Glutamatergic neuron (in vitro differentiated cells): ENCODE measurements at places on chromosomes 5 and 9. TPM values are rescaled to one million over a fixed set of nuclear protein-coding genes. Genes with fewer than 3 reads are reported as not detected.

- peak; percentile 31 for DNase-seq
Measured at GRCh38 chr5:124628721-124629596, 117.5 kb downstream of the ZNF608 start.

DNA sequence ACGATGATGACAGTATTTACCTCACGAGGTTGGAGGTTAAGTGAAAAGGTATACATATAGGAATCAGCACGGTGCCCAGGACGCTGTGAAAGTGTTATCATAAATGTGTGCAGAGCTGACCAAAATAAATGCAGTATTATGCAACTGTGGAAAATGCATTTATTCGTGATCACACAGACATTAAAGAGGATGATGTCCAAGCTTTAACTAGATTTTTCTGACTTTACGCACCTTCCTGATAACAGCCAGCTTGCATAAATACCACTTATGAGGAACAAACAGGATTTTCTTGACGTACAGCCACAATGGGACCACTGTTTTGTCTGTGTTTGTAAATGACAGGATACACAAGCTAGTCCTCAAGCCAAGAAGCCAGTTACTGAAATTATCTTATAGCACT lies 71.4 kb upstream of the ATP10B start:
- no peak for DNase-seq

- DNase-seq, result no peak
Measured at GRCh38 chr9:38036359-38037084, 32.5 kb downstream of the SHB start.

DNA sequence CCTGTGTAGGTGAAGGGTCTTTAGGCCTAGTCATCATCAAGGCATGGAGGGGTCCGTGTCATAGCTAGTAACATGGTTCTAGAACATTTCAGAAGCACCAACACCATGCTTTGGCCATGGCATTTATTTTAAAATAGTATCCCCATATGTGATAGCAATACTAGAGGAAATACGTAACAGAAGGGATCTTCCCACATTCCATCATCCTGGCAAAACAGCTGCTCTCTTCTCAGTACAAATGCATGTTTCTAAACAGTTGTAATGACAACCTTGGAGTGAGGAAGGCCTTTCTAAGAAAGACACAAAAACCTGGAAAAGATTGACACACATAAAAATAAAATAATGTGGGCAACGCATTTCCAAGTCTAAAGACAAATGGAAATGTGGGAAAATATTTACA lies 97.6 kb downstream of the GADD45G start:
- no peak for DNase-seq

GRCh38 chr5:84057211-84057610 lies 327.5 kb downstream of the EDIL3 start:
- DNase-seq, result no peak

GRCh38 chr5:100600298-100600994 lies 65.3 kb downstream of the FAM174A start:
- DNase-seq, result no peak

- no peak for DNase-seq
Measured at GRCh38 chr5:80756292-80756691, 101.5 kb upstream of the DHFR start.

DNA sequence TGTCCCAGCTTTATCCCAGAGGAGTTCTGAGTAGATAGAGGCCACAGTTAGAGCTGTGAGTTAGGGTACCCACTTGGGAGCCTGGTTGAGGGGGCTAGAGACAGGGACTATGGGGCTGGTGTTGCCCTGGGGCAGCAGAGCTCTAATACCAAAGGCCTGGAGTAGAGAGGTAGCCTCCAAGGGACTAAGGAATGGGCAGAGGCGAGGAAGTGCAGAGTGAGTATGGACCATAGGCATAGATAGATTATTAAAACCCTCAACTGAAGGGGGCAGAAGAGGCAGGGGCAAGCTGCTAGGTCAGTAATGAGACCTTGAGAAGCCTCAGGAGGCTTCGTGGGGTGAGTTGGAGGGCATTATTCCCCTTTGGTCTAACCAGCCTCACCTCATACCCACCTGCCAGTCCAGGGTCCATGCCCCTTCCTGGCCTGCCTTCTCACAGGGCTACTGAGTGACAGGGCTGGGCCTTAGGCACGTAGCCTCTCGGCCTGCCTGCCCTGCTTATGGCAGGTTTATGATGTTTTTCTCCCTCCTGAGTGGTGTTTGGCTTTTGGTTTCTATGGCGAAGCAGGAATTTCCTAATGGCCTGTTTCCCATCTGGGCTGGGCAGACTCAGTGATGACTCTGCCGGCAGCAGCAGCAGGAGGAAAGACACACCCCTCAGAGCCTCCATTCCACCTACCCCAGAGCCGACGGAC lies 8.0 kb downstream of the PDLIM4 start:
- DNase-seq, result peak; percentile 53

- no peak for DNase-seq
Measured at GRCh38 chr5:173920024-173920753, 32.0 kb downstream of the CPEB4 start.

GRCh38 chr9:13432904-13433303 lies 153.4 kb upstream of the MPDZ start:
- no peak for DNase-seq

DNA sequence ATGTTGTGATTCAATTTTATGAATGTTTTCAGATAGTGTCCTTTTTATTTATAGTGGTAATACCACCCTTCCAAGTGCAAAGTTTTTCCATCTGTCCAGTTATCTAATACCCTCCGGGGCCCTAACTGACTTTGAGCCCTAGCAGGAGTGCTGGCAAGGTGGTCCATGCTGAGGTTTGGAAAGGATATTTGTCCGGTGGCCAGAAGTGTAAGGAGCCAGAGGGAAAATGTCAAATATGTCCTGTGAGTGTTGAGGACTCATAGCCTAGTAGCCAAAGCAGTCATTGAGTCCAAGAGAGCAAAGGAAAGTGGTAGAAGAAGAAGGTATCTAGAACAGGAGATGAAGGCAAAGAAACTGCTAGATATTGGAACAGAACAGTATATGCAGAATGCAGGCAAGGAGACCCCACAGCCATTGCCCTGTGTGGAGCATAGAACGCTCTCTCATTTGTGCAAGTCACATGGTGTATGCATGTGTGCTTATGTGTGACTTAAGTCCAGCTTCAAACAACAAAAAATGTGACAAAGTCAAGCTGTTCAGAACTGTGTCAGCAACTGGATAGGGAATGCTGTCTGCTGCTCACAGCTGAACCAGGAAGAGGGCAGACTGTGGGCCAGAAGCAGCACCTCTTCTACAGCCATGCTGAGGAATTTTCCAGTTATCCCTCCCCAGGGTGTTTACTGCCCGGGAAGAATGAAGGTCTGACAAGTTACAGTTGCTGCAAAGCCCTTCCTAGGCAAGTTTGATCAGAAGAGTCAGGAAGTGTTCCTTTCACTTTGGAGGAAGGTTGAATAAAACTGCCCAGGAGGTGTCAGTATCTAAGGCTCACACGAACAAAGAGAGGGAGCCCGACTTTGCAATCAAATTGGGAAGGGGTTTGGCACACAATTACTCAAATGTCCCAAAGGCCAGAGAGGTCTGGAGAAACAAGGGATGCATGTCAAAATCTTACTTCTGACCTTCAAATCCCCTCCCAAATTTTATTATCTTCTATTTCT lies 463.3 kb upstream of the DMAC1 start:
- DNase-seq, result no peak

GRCh38 chr9:37029776-37030610 lies 4.1 kb downstream of the PAX5 start:
- peak; percentile 67 for DNase-seq

GRCh38 chr5:151005950-151006576 lies 14.3 kb upstream of the GPX3 start:
- DNase-seq, result no peak

- DNase-seq, result no peak
Measured at GRCh38 chr9:100697339-100697738, 119.5 kb downstream of the CAVIN4 start.

DNA sequence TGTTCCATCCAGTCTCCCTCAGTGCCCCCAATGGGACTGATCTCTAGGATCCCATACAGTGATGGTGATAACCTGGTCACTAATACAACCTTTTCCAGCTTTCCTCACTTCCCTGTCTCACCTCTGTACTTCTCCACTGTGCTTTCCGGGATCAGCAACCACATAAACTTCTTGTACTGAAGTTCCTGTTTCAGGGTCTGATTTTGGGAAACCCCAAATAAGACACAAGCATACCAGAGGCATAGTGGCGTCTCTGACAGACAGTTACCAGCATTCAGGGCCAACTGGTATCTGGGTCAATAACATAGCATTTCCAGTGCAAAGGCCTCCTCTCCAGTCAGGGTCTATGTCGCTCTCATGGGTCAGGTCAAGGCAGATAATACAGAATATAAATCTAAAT lies 64.3 kb downstream of the GLDC start:
- no peak for DNase-seq

DNA sequence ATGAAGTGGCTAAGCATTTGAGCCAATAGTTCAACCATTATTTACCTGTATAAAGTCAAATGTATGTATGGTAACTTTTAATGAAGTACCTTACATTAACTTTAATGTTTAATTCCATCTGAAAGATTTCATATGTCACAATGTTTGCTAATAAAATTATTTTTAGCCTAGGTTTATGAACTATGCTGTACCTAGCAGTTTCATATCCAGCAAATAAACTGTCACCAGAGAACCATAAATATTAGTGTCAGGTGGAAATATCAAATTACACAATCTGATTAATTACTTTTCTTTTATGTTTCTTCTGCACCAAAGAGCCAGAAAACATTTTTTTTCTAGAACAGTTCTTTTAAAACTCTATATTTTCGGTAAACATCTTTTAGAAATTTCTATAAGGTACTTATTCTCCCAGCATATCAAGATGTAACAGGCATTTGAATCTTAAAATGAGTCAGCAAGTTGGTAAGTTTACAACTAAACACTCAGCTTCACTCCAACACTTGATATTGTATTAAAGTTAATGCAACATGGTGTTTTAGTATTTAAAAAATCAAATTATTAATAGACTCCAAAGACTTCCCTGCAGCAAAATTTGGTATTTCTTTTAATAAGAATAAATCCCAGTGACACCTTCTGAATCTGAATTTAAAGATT lies 8.5 kb upstream of the CCDC192 start:
- DNase-seq, result no peak

DNA sequence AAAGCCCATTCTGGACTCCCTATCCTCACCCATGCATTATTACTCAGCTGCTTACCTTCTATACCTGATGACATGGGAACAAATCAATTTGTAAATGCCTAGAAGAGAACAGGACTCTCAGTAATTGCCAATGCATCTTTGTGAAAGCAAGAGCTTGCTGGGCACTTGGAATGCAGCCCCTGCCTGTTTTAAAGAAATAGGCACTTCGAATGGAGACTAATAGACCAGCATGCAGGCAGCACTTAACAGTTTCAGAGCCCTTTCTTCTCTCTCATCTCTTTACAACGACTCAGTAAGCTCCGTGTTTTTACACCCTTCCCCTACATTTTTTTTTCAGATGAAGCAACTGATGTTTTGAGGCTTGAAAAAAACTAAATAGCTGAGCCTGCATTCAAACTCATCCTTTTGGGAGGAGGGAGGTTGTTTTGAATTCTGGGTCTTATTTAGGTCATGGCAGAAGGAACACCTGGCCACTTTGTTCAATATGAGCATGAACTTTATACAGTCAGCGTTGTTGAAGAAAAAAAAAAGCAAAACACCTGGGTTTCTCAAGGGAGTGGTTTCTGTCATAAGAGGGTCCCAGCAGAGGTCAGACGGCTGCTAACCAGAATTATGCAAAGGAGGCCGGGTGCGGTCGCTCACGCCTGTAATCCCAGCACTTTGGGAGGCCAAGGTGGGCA lies 34.6 kb upstream of the WHRN start:
- DNase-seq, result no peak

GRCh38 chr5:142864290-142865260 lies 94.4 kb downstream of the ARHGAP26 start:
- no peak for DNase-seq

- DNase-seq, result no peak
Measured at GRCh38 chr5:14206028-14206725, 63.0 kb downstream of the TRIO start.

DNA sequence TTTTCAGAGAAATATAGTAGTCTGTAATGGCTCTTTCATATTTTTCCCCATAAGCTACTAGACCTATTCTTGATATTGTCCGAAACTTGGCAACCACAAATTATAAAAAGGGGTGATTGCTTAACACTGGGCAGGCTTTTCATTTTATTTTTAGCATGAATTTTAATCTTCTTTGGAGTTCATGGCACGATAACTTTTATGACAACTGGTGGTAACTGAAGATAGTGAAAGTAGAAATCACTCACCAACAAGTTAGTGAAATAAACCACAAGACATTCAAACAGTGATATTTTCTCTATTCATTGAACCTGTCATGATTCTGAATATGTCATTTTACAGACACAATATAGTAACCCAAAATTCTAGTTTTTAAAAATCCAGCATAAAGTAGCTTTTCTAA lies 213.9 kb downstream of the PRDM9 start:
- no peak for DNase-seq

DNA sequence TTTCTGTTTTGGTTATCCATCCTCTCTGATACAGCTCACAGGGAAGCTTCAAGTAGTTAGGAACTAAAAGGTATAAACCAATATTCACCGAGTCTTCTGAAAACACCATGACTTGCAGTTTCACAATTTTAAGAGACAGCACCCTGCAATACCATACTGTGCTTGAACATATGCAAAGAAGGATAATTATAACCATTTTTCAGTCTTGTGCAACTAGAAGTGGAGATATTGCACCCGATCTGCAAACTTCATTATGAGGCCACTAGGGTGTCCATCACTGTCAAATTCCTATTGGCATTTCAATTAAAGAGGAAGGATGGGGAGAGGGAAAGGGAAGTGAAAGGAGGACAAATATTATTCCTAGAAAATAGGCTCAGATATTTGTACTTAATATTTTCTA lies 32.4 kb upstream of the CEP120 start:
- DNase-seq, result no peak

The TIGD6 gene
- 3.3 TPM for total RNA-seq

The C9orf43 gene
- total RNA-seq, result 0.47 TPM

The FREM1 gene
- total RNA-seq, result 1.7 TPM

The DROSHA gene
- 102 TPM for total RNA-seq

The CARD6 gene
- not detected for total RNA-seq

The TRAF1 gene
- total RNA-seq, result 1.6 TPM

The SEC24A gene
- total RNA-seq, result 23.8 TPM

The ABCA1 gene
- 146 TPM for total RNA-seq

The NME5 gene
- 0.71 TPM for total RNA-seq

The PCDHGA1 gene
- 4.6 TPM for total RNA-seq

The CNTFR gene
- 170 TPM for total RNA-seq

The FBP2 gene
- not detected for total RNA-seq

The NKD2 gene
- total RNA-seq, result 41.7 TPM

The FAM81B gene
- total RNA-seq, result not detected

The YIPF5 gene
- total RNA-seq, result 42.5 TPM

The PCDHGB7 gene
- total RNA-seq, result 38.6 TPM
